NCI-H2029 (cell line): ENCODE measurements at places on chromosomes 7 and 10.

DNA sequence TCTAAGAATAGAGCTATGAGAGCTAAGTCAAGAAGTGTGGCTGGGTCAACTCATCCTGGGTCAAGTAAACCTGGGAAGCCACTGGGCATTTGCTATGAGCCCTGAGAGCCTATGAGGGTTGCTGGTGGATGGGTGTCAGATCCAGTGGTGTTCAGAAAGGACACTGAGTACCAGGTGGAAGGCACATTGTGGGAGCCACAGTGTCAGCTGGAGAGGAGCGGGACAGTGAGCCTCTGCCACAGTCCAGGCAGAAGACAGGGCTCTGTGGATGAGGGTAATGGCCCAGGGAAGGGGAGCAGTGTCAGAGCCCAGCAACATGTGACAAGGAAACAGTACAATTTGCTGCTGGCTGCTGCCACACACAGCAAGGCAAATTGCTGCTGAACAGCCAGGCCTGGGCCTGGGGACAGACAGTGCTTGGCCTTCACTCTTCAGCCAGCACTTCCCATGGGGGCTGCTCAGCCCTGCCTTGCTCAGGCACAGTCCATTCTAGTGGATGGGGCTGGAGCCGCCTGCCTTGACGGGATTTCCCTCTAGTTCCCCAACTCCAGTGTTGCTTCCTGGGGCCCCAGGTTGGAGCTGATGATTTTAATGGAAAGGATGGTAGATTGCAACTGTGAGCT is 90.9 kb upstream of the CHST15 start:
- DNase-seq = no peak

DNA sequence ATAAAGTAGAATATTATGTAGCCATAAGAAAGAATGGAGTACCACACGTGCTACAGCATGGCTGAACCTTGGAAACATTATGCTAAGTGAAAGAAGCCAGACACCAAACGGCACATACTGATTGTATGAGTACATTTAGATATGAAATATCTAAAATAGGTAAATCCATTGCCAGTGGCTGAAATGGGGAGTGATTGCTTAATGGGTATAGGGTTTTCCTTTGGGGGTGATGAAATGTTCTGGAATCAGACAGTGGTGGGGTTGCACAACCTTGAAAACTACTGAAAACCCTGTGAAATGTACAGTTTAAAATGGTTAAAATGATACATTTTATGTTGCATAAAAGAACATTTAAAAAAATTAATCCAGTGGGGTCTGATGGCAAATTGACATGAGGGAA is 667.9 kb downstream of the AUTS2 start:
- no peak for DNase-seq

DNA sequence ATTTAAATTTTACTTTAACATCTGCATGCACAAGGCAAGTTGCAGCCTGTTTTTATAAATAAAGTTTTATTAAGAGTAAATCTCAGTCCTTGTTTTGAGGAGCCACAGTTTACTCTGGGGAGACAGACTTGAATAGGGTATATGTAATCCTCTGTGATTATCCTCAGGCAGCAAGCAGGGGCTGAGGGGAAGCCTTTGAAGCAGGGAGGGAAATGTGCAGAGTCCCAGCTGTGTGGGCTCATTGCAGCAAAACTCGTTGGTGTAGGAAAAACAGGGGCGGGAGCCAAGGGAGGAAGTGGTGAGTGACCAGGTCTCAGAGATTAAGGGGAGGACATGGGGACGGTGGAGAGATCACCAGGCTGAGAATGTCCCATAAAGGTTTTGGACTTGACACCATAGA is 34.3 kb upstream of the SMC3 start:
- no peak for DNase-seq

DNA sequence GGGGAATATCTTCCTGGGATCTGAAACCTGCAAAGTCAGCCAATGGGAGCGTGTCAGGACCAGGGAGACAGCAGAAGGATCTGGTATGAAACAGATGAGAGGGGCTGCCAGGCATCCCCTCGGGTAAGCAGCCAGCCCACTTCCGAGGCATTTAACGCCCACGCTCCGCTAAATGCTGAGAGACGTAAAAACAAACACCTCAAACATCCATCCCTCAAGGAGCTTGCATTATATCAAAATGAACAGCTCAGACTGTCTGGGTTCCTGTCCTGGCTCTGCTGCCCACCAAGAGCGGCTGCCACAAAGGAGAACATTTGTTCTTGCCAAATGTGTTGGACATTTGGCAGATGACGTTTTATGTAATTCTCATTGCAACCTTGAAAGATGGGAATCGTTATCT is 7.0 kb upstream of the SERPINE1 start:
- DNase-seq = no peak

DNA sequence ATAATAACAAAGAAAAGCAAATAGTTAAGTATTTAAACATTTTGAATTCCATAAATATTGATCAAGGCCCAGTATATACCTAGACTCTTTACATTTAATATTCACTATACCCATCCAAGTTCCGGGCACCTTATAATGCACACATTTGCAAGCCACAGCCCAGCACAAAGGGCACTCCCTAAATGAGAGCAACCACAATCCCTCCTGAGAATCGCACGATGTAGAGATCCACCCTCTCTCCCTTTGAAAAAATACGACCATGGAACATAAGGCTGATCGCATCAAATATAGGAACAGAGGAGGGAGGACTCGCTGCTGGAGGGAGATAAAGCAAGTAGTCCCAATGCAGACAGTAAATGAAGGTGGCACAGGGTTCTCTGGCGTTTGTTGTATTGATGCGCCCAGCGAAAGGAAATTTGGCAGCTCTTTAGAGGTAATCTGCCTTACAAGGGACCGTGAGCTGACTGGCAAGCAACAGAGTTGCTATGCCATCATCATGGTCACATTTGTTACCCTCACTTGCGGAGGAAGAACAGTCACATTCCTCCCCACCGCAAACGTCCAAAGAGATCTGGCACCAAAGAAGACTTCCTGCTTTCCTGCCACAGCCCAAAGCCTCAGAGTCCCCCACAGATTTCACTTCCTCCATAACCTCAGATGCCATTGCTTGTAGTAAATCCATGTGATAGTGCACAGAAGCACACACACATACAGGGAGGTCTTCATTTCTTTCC is 16.1 kb upstream of the TAS2R40 start:
- no peak for DNase-seq
